Right atrium auricular region (tissue), 2 donors: ENCODE measurements at places on chromosomes 6 and 20.

GRCh38 chr6:147755999-147756398 lies 247.5 kb downstream of the SAMD5 start:
- no peaks in the 10 kb centered on the region for H3K4me1 ChIP-seq
- no peaks in the 10 kb centered on the region for H3K36me3 ChIP-seq
- DNase-seq: no peak
- no peak overlapping the region for H3K4me3 ChIP-seq
- H3K27me3 ChIP-seq: no peaks in the 10 kb centered on the region
- no peak overlapping the region for H3K27ac ChIP-seq

- H3K27ac ChIP-seq: no peak overlapping the region
- no peaks in the 10 kb centered on the region for H3K4me1 ChIP-seq
- H3K4me3 ChIP-seq: no peak overlapping the region
Observed at GRCh38 chr20:37383229-37383989, 37.5 kb downstream of the SRC start.

DNA sequence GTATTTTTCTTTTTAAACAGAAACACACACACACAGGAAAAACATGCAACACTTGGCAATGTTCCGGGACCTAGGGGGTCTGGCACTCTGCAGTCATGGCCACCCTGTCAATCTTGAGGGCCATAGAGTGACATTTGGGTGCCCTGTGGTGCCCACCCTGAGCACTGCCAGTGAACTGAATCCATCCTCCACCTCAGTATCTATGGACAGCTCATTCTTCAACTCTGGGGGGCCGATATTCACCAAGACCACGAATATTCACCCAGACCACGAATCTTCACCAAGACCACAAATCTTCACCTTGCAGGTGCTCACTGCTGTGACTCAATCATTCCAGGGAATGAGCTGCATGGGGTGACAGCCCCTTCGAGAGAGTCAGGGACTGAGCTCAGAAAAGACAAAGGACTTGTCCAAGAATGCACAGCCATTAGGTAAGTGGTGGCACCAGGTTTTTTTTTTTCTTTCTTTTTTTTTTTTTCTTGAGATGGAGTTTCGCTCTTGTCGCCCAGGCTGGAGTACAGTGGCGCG lies 19.1 kb downstream of the SNAI1 start:
- no peaks in the 10 kb centered on the region for H3K36me3 ChIP-seq
- no peaks in the 10 kb centered on the region for H3K4me1 ChIP-seq
- no peak for DNase-seq

DNA sequence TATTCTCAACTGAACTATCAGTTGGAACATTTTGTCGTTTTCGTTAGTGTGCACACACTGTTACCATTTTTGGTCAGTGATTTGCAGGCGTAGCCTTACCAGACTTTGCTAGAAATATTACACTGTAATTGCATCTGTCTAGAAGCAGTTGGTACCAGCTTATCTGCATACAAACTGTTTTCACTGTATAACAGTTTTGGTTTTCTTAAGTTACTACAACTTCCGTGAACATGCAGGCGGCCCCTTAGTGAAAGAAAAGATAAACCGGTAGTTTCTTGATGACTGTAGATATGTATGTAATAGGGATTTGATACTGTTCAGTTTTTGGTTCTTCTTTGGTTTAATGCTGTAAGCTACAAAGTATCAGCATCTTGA lies 1.3 kb downstream of the DSTN start:
- peak overlapping the region; percentile 99 for H3K27ac ChIP-seq
- peaks cover 3% of the 10 kb centered on the region for H3K36me3 ChIP-seq
- no peak for DNase-seq

DNA sequence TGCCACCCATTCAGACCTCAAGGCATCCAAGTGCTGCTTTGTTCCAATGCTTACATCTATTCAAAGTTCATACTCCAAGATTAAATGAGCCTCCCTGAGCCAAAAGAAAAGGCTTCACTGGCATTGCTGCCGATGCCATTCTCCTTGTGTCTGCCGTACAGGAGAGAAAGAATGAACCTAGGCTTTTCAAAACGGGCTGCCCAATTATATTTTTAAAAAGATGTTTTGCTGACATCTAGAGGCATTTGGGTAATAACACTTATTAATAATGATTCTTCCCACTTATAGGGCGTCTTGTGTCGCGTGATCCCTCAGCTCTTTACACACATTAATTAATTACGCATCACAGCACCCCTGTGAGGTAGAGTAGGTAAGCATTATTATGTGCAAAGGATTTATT lies 545.6 kb downstream of the PKHD1 start:
- no peak overlapping the region for H3K4me3 ChIP-seq
- no peaks in the 10 kb centered on the region for H3K36me3 ChIP-seq
- H3K27me3 ChIP-seq: no peaks in the 10 kb centered on the region
- H3K4me1 ChIP-seq: no peaks in the 10 kb centered on the region
- H3K27ac ChIP-seq: no peak overlapping the region
- no peak for DNase-seq

DNA sequence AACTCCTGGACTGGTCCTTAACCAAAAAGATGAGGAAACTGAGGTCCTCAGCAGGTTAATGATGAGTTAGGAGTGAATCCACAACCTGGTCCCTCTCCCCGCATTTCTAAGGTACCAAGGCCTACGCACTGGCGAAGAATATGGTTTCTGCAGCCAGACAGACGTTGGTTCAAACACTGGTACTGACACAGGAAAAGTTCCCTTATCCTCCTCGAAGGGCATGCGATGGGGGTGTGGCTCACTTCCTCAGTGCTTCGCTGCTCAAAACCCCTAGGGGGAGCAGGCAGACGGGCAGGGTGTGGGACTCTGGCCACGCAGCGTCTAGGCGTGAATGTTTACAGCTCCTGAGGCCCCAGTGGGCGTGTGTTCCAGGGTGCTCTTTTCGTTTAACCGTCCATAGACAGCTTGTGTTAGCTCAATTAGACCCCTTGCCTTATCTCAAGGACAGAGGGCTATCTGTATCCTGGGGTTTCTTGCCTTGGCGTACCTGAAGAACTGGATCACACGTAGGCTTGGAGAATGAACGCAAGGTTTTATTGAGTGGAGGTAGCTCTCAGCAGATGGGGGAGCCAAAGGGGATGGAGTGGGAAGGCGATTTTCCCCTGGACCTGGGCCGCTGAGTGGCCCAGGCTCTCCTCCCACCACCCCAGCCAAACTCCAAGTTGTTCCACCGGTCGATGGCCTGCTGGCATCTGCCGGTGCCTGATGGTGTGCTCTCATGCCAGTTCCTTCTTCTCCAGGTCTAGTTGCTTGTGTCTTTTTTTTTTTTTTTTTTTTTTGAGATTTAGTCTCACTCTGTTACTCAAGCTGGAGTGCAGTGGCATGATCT lies 31.8 kb upstream of the PTPN1 start:
- H3K27me3 ChIP-seq: no peaks in the 10 kb centered on the region
- H3K4me3 ChIP-seq: no peak overlapping the region
- no peaks in the 10 kb centered on the region for H3K4me1 ChIP-seq
- DNase-seq: peak; percentile 77

DNA sequence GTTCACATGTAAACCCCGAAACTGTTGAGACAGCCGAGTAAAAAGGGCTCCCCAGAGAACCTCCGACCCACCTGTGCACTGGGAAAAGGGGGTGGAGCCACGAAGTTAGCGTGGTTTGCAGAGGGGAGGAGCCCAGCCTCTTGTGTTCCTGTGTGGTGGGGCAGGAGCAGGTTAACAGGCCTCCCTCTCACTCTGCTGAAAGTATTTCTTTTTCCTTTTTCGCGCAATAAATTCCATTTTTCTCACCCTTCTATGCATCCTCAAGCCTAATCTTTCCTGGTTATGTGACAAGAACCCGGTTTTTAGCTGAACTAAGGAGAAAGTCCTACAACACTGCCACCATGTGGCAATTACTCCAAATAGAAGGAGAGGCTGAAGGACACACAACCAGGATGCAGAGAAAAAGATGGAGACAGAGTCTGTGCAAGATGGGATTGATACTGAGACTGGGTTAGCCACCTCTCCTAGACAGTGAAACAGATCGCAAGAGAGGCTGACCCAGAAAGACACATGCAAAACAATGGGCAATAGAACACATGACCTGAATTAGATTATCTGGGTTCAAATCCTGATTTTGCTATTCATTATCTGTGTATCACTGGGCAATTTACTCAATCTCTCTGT lies 168.7 kb upstream of the PRSS16 start:
- no peaks in the 10 kb centered on the region for H3K27me3 ChIP-seq
- H3K27ac ChIP-seq: no peak overlapping the region
- no peaks in the 10 kb centered on the region for H3K36me3 ChIP-seq
- H3K4me1 ChIP-seq: no peaks in the 10 kb centered on the region
- H3K4me3 ChIP-seq: no peak overlapping the region
- DNase-seq: no peak

- no peak overlapping the region for H3K27ac ChIP-seq
- no peaks in the 10 kb centered on the region for H3K27me3 ChIP-seq
Observed at GRCh38 chr20:47024461-47024937, 129.9 kb downstream of the EYA2 start.

DNA sequence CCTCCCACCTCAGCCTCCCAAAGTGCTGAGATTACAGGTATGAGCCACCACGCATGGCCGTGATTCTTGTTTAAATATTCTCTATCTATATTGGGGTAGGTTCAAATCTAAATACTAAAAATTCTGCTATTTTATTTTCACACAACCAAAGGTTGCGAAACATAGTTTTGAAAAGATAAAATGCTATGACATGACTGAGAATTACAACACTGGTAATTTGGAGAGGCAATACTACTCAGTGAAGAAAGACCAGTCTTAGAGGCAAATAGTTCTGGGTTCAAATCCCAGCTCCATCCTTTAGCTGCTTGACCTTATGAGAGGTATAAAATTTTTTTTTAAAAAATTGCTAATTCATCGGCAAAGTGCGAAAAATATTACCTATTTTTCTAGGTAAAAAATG lies 137.0 kb upstream of the PREP start:
- DNase-seq: no peak
- no peaks in the 10 kb centered on the region for H3K4me1 ChIP-seq
- H3K36me3 ChIP-seq: no peaks in the 10 kb centered on the region
- H3K27me3 ChIP-seq: no peaks in the 10 kb centered on the region
- no peak overlapping the region for H3K27ac ChIP-seq

DNA sequence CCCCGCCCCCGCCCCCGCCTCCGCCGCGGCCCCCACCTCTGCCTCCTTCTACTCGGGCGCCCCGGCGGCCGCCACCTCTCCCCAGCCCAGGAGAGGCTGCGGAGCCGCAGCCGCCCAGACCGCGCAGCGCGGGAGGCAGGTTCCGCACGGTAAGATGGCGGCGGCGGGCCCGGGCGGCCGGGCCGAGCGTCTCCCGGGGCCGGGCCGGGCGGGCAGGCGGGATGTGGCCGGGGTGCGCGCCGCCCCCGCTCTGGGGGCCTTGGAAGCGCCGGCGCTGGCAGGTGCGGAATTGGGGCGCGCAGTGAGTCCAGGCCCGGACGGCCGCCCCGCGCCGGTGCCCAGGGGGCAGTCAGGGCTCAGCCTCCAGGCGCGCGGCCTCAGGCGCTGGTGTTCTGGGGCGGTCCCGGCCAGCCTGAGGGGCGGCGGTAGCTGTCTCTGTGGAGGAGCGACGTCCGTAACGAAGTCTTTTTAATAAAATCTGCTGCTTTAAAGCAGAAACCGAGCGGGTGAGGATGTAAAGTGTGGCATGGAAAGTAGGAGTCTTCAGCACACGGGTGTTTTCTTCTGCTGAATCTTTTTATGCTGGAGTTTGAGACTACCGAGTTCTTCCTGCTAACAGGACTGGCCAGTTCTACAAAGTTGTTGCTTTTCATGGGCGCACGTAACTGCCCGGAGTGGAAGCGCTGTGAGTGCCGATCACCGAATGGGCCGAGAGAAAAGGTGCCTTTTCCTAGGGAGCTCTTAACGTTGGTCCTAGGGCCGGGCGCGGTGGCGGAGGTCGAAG lies at the start of gene GID8:
Gene GID8, plus strand, starts transcription at position 43 of the 784 bp plus-strand sequence. CDS start 3,356 bp downstream, outside the sequence.
- DNase-seq: no peak
- no peaks in the 10 kb centered on the region for H3K4me1 ChIP-seq
- peak within 1 kb of the TSS; percentile 69 for H3K4me3 ChIP-seq
- peak within 1 kb of the TSS; percentile 94 for H3K27ac ChIP-seq

GRCh38 chr20:55415567-55416142 lies 589.7 kb downstream of the CBLN4 start:
- H3K36me3 ChIP-seq: no peaks in the 10 kb centered on the region
- H3K27ac ChIP-seq: no peak overlapping the region
- no peaks in the 10 kb centered on the region for H3K4me1 ChIP-seq
- H3K27me3 ChIP-seq: no peaks in the 10 kb centered on the region
- no peak for DNase-seq

DNA sequence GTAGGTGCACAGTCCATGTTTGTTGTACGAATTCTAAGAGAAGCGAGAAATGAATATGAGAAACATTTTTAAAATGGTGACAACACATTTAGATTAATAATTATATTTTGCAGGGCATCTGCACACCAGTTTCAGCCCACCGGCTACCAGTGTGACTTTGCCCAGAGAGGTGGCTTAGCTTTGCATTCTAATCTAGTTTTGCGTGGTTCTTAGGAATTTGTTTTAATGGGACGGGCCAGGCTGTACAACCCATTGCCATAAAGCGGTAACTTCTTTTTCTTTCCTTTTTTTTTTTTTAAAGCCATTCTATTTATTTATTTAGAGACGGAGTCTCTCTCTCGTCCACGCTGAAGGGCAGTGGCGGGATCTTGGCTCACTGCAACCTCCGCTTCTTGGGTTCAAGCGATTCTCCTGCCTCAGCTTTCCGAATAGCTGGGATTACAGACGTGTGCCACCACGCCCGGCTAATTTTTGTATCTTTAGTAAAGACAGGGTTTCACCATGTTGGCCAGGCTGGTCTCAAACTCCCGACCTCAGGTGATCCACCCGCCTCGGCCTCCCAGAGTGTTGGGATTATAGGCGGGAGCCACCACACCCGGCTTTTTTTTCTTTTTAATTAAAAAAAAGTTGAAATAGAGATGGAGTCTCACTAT lies 829 bp downstream of the MANBAL start:
- H3K36me3 ChIP-seq: no peaks in the 10 kb centered on the region
- peak overlapping the region; percentile 89 for H3K27ac ChIP-seq
- H3K4me3 ChIP-seq: peak overlapping the region; percentile 88
- H3K27me3 ChIP-seq: no peaks in the 10 kb centered on the region

- H3K27me3 ChIP-seq: no peaks in the 10 kb centered on the region
- no peak overlapping the region for H3K4me3 ChIP-seq
- no peaks in the 10 kb centered on the region for H3K36me3 ChIP-seq
- peaks cover 13% of the 10 kb centered on the region for H3K4me1 ChIP-seq
- no peak overlapping the region for H3K27ac ChIP-seq
Observed at GRCh38 chr6:39942903-39943580, 8.8 kb upstream of the MOCS1 start.
